ENCODE measurements at places on chromosomes 5 and 9. TPM values are rescaled to one million over a fixed set of nuclear protein-coding genes. Genes with fewer than 3 reads are reported as not detected.
A peak's percentile ranks its signal among the peaks of the same experiment; 100 is the strongest.

DNA sequence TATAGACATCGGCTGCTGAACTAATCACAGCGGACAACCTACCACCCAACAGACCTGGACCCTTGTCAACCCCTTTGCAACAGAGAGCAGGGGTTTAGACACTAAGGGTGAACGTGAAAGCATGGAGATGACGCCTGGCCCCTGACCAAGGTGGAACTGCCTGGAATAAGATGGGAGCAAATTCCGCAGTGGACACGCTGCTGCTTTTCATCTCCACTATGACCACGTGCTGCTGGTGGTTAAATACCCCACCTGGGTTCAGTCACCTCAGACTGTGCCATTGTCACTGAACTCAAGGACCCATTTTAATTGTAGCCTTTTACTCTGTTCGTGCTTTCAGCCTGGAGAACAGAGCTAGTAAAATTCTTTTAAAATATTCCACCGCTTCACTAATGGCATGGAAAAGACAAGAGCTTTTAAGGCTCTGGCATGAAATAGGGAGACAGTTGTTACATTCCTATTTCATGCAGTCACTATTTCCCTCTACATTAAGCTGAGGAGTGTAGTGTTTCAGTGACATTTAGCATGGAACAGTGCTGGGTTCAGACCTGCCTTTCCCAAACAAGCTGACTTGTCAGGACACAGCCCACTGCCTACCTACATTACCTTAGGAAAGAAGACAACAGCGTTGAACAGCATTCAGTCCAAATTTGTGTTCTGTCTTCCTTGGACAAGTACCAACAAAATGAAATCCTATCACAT lies 96.8 kb downstream of the ANKRD18B start:
- peak; percentile 79 for DNase-seq

GRCh38 chr5:160672521-160672920 lies 179.5 kb downstream of the ATP10B start:
- DNase-seq, result no peak

DNA sequence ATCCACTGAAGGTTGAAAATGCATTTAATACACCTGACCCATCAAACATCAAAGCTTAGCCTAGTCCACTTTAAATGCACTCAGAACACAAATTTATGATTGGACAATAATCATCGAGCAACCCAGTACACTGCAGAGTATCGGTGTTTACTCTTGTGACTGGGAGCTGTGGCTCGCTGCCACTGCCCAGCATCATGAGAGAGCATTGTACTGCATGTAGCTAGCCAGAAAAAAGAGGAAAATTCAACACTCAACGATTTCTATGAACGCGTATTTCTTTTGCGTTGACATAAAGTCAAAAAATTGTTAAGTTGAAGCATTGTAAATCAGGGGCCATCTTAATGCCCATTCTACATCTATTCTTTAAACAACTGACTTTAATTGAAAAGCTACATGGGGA lies 95.1 kb upstream of the CD180 start:
- DNase-seq, result no peak

GRCh38 chr5:153719324-153719723 lies 228.9 kb downstream of the GRIA1 start:
- no peak for DNase-seq

- no peak for DNase-seq
Observed at GRCh38 chr5:14937254-14937653, 65.7 kb upstream of the ANKH start.

Gene SMIM27
- 1.3 TPM for total RNA-seq

Gene PPP6C
- 19.9 TPM for total RNA-seq

Gene HTR1A
- not detected for total RNA-seq

Gene SPTAN1
- 308 TPM for total RNA-seq

Gene KCNV2
- total RNA-seq, result not detected

All from urinary bladder (tissue), 4 donors.